ENCODE measurements at places on chromosomes 3 and 15. TPM values are rescaled to one million over a fixed set of nuclear protein-coding genes. Genes with fewer than 3 reads are reported as not detected.
A peak's percentile ranks its signal among the peaks of the same experiment; 100 is the strongest.

DNA sequence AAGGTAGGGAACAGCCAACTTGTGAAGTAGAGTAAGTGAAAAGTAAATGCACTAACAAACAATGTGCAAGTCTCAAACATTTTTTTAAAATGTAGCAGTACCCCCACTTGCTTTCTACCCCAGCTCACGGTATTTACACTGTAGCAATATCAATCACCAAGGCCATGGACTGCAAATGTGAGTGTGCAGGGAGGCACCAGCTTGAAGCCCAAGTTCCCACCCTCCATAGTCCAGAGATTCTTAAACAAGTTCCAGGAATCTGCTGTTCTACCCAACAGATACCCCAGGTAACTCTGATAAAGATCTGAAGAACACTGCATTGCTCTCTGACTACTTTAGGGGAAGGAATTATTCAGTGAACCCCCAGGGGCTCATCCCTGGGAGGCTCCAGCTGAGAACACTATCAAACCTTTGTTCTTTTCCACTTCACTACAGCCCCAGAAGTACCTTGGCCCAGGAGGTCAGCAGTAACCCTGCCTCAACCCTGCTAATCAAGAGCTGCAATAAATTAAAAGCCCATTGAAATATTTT lies 86.1 kb downstream of the FOXP1 start:
- no peaks in the 10 kb centered on the region for H3K4me1 ChIP-seq
- H3K36me3 ChIP-seq, result no peaks in the 10 kb centered on the region
- no peaks in the 10 kb centered on the region for H3K27me3 ChIP-seq

DNA sequence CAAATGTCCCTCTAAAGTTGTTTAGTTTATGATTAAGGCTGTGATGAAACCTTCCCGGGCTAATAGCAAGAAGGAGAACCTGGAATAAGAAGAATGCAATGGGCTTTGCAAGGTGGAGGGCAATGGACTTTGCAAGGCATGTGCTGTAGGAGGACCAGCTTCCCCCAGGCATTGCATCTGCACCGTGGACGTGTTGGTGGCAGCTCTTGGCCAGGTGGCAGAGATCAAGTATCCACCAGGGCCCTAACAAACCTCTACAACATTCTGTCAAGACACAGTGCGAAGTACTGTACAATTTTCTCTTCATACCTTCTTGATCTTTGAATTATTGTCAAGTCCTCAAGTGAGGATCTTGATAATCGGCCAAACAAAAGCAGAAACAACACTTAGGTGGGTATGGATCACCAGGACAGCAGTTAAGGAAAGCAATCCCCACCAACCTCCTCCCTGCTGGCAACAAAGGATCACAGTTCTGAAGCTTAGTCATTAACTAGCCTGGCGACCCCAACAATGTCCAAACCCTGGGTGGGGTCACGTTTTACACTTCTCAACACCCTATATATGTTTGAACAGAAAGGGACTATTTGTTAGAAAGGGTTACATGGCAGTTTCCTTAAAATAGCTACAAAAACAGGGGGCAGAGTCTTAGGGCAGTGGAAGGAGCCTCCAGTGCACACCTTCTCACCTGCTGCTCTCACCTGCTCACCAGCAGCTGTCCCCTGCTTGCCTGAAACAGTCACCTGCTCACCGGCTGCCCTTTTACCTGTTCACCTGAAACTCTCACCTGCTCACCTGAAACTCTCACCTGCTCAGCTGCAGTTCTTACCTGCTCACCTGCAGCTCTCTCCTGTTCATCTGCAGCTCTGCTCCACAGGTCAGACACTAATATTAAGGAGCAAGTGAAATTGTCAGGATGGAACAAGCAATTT lies 137.9 kb upstream of the LIPC start:
- H3K27ac ChIP-seq, result no peak overlapping the region
- H3K4me3 ChIP-seq, result no peak overlapping the region
- H3K36me3 ChIP-seq, result no peaks in the 10 kb centered on the region
- no peak for DNase-seq

DNA sequence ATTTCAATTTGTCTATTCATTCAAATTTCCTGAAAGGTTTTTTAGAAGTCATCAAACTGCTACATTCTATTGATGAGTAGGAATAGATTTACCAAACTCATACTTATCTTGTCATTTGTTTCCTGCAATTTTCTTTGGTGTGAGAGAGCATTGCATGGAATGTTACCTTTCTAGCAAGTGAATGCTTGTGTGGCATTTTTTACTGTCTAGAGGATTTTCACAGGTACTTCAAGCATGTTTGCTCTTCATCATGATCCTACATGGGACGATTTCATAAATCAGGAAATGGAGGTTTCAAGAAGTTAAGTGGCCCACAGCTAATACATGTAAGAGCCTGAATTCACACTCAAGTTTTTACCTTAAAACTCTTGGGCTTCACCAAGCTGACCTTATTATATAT lies 26.1 kb downstream of the TGFBR2 start:
- peaks cover 17% of the 10 kb centered on the region for H3K4me1 ChIP-seq
- H3K27ac ChIP-seq, result peak overlapping the region; percentile 21
- no peak overlapping the region for H3K4me3 ChIP-seq
- no peak for DNase-seq

DNA sequence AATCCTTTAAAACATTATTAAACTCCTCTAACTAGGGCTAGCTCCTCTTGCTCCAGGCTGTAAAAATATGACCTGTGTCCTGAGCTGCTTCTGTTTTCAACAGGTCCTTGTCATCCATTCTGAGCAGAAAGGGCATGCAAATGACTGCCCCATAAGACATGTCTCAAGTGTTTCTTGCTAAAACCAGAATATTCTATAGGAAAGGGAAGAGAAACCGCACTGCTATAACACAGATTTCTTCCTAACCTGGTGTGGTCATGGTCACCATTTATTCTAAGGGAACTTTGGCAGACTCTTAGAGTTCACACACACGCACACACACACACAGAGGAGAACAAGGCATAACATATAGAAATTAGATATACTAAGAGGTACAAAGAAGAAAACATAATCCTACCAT lies 34.2 kb upstream of the B3GNT5 start:
- no peak overlapping the region for H3K27ac ChIP-seq
- no peaks in the 10 kb centered on the region for H3K36me3 ChIP-seq
- no peaks in the 10 kb centered on the region for H3K4me1 ChIP-seq
- H3K27me3 ChIP-seq, result no peaks in the 10 kb centered on the region
- no peak for DNase-seq
- no peak overlapping the region for H3K4me3 ChIP-seq

Gene ANKUB1
- 6.7 TPM for total RNA-seq

DNA sequence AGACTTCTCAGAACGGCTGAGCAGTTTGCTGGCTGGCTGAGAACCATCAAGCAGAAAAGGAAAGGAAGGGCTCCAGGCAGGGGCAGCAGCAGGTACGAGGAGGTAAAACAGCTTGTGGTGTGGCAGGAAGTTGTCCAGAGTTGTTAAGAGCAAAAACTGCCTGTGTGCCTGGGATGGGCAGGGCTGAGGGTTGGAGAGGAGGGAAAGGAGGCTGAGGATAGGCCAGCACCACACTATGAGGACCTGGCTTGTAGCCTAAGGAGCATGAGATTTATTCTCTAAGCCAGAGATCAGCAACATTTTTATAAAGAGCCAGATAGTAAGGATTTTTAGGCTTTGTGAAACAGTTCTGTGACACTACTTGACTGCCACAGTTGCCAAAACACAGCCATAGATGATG lies 8.0 kb downstream of the IGSF10 start:
- H3K27ac ChIP-seq, result no peak overlapping the region
- DNase-seq, result no peak
- H3K4me1 ChIP-seq, result peaks cover 2% of the 10 kb centered on the region
- H3K4me3 ChIP-seq, result no peak overlapping the region

DNA sequence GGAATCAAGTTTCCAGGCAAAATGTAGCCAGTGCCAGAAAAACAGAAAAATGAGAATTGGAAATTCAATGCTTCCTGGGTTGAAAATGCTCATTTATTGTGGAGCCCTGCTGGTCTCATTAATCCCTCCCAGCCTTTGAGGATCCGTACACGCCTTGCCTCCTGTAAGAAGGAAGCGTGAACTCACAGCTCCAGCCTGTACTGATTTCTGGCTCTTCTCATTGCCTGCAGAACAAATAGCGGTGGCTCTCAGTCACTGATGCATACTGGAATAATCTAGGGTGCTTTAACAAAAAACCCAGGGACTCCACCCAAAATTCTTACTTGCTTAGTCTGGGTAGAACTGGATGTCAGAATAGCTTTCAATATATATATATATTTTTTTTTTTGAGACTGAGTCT lies 29.3 kb upstream of the SLC24A5 start:
- H3K27ac ChIP-seq, result no peak overlapping the region
- no peaks in the 10 kb centered on the region for H3K36me3 ChIP-seq
- H3K4me1 ChIP-seq, result no peaks in the 10 kb centered on the region
- no peak for DNase-seq
